GM12864 (cell line): ENCODE measurements at places on chromosomes 11 and 22.

DNA sequence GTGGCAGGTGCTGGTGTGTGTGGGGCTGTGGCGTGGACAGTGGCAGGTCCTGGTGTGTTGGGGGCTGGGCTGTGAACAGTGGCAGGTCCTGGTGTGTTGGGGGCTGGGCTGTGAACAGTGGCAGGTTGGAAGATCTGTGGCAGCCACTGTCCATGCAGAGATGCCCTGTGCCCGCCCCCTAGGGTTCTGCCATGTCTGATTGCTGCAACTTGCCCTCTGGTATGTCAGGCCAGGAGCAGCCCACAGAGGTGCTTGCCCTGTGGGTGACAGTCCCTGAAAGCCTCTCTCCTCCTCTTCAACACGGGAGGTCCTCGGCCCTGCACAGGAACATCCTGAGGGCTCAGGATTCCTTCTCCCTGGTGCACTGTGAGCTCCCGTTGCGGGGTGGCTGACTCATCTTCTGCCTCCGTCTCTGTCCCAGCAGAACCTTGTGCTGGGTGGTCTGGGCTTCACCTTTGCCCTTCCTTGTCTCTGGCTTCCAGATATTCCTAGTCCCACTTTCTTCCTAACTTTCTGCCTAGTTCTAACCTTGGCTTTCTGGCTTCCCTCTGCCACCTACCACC, 13.5 kb downstream of the OPCML start:
- no peak for DNase-seq

GRCh38 chr22:43798492-43798891, 13.6 kb downstream of the EFCAB6 start:
- peak; percentile 53 for DNase-seq

- DNase-seq: no peak
Measured at GRCh38 chr22:37662039-37662438, 3.5 kb downstream of the PDXP start.

DNA sequence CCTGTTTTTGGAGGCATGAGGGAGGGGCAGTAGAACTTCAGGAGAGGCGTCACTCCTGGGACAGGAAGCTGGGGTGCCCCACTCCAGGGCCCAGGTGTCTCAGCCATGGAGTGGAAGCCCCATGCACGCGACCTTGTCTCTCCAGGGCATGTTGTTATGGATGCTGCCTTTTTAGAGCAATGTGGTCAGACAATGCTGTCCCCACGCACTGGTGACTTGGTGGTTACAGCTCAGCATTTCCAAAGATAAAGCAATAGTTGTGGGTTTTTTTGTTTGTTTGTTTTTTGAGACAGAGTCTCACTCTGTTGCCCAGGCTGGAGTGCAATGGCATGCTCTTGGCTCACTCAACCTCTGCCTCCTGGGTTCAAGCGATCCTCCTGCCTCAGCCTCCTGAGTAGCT, 22.3 kb downstream of the EIF4G2 start:
- no peak for DNase-seq

DNA sequence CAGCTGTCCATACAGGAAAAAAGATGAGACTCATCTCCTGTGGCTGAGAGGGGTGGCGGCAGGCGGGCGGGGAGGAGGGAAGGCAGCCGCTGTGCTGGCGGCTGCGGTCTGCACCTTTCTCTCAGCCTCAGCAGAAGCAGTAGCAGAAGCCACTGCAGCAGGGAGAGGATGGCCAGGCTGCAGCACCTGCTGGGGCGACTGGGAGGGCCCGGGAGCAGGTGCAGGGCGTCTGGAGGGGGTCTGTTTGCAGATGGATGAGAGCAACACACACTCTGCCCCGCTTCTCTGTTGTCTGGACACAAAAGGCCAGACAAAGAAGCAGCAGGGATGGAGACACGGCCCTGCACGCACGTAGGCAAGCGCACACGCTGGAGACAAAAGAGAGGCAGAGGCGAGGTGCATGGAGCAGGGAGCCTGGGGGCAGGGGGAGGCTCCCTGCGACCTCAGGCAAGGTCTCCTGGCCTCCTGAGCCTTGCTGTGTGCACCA, 9.3 kb upstream of the MIAT start:
- no peak for DNase-seq

DNA sequence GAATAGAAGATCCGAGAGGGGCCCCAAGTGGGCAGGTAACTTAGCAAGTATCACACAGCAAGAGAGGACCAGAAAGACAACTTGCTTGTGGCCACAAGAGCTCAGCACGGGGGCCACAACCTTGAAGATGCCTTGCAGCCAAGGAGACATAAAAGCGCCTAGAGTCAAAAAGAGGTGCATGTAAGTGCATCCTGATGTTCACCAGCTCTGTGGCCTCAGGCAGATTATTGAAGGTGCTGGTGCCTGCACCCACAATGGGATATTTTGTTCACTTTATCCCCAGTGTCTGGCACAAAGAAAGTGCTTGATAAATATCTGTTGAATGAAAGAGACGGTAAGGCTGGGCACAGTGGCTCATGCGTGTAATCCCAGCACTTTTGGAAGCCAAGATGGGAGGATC, 106.0 kb upstream of the ASPHD2 start:
- no peak for DNase-seq

DNA sequence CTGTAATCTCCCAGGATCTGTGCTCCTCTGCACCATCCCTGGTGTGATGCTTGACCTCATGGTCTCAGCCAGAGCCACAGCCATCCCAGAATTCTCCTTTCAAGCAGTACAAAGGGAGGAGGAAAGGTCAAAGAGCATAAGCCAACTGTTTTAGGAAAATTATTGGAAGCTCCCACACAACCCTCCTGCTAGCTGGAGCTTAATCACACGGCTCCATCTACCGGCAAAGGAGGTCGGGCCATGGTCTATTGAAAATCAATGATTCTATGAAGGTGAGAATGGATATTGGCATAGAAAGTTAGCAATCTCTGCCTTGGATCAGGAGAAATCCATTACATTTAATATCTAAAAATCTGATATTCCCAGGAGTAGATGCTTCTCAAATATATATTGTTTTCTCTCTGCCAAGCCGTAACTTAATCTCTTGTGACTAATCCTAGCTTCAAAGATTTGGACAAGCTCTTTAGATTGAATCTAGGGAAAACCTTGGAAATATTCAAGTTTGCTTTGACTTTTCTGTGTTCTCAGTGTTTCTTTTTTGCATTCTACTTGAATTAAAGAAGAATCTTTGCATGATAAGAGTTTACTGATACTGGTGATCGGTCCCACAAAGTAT, 259.6 kb downstream of the NTM start:
- DNase-seq: no peak

- no peak for DNase-seq
Measured at GRCh38 chr11:57457643-57458023, 2.7 kb upstream of the RTN4RL2 start.

DNA sequence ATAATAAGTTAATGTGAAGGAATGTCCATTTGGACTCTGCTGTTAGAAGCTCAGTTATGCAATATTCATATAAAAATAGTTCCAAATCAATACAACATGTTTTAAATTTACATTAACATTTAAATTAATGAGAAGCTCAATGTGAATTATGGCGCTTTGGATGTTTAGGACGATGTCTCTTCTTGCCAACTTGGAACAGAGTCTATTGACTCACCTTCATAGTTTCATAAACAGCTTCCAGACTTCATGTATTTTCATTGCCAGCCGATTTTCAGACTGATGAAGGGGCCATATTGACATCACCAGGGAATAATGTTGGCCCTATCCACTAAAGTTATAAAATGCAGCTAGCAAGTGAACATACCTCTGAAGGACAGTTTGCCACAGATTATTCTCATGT, 1136.2 kb downstream of the LRRC4C start:
- DNase-seq: no peak

DNA sequence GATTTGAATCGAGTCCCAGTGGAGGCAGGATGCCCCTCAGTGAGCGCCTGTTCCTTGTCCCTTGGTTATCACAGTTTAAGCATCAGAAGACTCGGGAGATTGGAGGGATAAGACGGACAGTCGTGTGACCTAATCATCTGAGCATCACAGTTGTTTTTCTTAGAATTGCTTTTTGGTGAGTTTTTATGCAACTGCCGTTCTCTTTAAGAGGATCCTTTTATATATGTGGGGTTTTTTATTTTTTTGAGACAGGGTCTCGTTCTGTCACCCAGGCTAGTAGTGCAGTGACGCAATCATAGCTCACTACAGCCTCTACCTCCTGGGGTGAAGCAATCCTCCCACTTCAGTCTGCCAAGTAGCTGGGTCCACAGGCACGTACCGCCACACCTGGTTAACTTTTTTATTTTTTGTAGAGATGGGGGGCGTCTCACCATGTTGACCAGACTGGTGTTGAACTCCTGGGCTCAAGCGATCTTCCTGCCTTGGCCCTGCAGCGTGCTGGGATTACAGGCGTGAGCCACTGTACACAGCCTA, 16.5 kb downstream of the NUP50 start:
- no peak for DNase-seq

- no peak for DNase-seq
Measured at GRCh38 chr11:129881570-129882170, 13.7 kb downstream of the NFRKB start.

GRCh38 chr22:39809772-39810557, 83.6 kb downstream of the ENTHD1 start:
- no peak for DNase-seq

- no peak for DNase-seq
Measured at GRCh38 chr11:31757260-31757835, 53.8 kb downstream of the PAX6 start.

DNA sequence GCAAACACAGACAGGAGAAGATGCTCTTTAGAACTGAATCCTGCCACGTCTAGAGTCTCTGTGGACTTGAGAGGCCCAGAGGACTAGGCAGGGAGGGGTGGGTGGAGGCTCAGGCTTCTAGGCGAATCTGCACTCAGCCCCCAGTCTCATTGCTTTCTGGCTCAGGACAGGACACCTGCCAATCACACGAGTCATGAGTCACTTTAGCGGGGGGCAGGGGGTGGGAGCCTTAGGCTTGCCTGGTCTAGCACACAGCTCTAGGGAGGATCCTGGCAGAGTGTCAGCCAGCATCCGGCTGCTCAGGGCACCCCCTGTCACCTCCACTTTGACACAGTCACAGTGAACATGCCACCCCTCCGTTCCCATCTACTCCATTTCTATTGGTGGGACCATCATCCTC, 167.7 kb downstream of the CEP164 start:
- no peak for DNase-seq

DNA sequence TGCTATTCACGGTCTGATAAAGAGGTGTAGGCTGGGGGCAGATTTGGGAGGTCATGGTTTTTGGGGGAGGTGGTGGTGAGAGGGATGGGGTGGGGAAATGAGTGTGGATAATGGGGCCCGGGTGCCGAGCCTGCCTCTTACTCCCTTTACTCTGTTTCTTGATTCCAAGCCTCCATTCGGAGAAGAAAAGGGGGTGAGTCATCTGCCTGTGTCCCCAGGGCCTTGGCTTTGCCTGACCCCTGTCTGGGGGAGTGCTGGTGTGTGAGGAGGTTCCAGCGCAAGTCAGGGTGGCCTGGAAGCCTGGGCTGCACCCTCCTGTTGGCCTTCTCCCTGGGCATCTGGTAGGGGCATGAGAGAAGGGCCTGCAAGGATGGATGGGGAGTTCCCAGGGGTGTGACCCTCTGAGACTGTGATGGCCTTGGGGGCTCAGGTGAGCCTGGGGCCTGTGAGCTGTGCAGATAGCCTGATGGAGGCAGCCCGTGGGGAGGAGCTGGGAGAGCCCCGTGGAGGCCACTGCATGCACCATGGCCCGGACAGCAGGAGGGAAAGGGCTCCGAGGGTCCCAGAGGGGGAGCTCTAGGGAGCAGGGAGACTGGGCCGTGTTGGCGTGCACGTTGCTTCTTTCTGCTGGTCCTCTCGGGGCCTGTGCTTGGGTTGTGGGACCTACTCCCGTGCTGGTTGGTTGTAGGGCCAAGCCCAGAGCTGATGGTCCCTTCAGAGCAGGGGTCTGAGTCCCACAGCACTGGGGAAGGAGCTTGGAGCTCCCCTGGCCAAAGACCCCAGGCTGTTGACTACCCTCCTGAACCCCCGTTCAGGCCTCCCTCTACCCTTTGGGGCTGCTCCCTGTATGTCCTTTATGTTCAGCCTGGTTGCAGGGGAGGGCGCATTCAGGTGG, 26.3 kb upstream of the ACR start:
- no peak for DNase-seq

- DNase-seq: no peak
Measured at GRCh38 chr11:114915871-114916805, 237.8 kb downstream of the NXPE2 start.

DNA sequence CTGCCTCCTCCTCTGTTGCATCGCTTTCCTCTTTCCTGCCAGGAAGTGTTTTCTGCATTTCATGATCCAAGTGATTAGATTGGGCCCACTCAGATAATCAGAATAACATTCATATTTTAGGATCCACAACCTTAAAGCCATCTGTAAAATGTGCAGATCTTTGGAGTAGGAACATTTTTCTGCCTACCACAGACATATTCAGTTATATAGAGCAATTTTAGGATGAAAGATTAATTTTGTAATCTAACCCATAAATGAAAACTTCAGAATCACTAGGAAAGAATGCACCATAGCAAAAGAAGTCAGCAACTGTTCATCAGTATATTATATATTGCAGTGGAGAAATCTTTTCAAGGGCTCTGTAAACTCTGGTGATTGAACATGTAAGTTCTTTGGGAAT, 659.9 kb upstream of the LUZP2 start:
- DNase-seq: no peak

DNA sequence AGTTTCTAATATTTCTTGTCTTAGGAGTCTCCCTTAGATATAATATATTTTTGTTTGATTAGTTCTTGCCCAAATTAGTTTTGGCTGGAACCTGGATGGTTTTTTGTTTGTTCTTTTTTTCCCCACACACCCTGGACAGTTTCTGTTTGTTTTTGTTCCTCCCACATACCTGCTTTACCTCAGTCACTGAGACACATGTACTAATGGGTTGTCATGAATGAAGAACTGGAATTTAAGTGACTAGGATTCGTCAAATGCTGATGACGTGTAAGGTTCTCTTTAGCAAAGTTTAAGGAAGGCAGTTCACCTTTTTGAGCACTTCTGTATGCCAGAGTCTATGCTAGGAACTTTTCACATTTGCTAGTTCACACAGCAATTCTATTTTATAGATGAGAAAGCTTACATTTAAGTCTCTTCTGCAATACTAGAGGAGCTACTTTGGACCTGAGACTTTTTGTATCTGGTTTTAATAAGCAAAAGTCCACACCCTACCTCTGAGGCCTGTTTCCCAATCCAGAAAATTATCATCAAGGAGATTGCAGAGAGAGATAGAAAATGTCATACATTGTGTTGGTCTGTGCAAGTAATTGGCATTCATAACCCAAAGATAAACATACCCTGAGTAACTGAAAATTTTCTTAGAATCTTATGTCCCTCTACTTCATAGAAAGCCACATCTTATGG, 86.7 kb upstream of the RAB1B start:
- no peak for DNase-seq

GRCh38 chr11:35418282-35419183, 825 bp downstream of the SLC1A2 start:
- DNase-seq: no peak
